ENCODE measurements at places on chromosomes 1 and 21. TPM values are rescaled to one million over a fixed set of nuclear protein-coding genes. Genes with fewer than 3 reads are reported as not detected.

The LIN28A gene
- not detected for total RNA-seq

The NES gene
- total RNA-seq, result 48.7 TPM

The MAP3K21 gene
- 8.1 TPM for total RNA-seq

The FOXO6 gene
- 4.8 TPM for total RNA-seq

The RGS18 gene
- total RNA-seq, result 1.8 TPM

The OR2L8 gene
- 2.5 TPM for total RNA-seq

The FCRL5 gene
- not detected for total RNA-seq
